A549 treated with CORT108297 at 1 μM for 4 hours (cell line): ENCODE measurements at places on chromosomes 11 and 22. TPM values are rescaled to one million over a fixed set of nuclear protein-coding genes. Genes with fewer than 3 reads are reported as not detected.

Gene MUC6
- 0.01 to 0.02 TPM (median 0.01 TPM) in 3 of 5 replicates, not detected in the others for total RNA-seq

Gene BRSK2
- 5.4 to 8.3 TPM (median 6.9 TPM) in 5 replicates for total RNA-seq

Gene CHST1
- total RNA-seq, result 1.4 to 1.7 TPM (median 1.7 TPM) in 5 replicates

Gene OR51B2
- total RNA-seq, result not detected in 5 replicates

Gene C11orf42
- total RNA-seq, result not detected in 5 replicates

Gene PRDM11
- total RNA-seq, result 4.4 to 8.6 TPM (median 8.0 TPM) in 5 replicates

Gene ARHGEF17
- total RNA-seq, result 8.4 to 13.9 TPM (median 13.6 TPM) in 5 replicates
